ENCODE measurements at places on chromosomes 3 and 15. TPM values are rescaled to one million over a fixed set of nuclear protein-coding genes. Genes with fewer than 3 reads are reported as not detected.

- DNase-seq, result no peak
These were observed 44.9 kb downstream of the SPATA16 start for GRCh38 chr3:173096140-173096539.

- DNase-seq, result no peak
These were observed 228.0 kb downstream of the UACA start for GRCh38 chr15:70535071-70535954.

DNA sequence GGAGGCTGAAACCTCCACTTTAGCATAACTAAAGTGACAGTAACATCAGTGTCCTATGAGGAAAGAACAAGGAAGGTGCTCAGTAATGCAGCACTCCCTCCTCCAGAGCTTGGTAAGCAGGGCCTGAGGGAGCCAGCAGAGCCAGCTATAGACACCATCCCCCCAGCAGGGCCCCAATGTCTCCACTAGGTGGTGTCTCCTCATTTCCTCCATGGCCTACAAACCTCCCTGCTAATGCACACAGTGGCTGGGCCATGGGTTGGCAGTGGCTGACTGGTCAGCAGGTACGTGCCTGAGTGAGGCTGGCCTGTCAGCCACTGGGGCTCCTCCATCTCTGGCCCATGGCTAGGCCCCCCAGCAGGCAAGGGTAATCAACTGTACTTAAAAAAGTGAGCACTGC lies 13.6 kb downstream of the MRPS25 start:
- DNase-seq, result no peak

DNA sequence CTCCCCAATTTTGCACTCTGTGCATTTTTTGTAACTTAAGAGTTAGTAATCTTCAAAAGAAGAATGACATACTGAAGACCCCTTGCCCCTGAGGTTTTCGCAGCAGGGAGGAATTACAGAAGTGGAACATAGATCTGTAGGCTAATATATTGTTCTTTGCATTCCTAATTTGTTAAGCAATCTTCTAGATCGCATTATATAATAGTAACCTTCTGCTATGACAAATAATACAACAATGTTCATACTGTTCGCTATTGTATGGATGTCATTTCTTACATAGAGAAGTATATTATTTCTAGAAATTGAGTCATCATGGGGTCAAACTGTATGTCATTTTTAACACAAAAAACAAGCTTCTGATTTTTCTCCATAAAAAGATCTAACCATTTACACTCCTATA lies 95.8 kb upstream of the TGFBR2 start:
- DNase-seq, result no peak

GRCh38 chr15:87419344-87419743 lies 837.2 kb downstream of the NTRK3 start:
- no peak for DNase-seq

The MORC1 gene
- not detected for total RNA-seq
